Occipital lobe (tissue), 3 donors: ENCODE measurements at places on chromosomes 3 and 15. TPM values are rescaled to one million over a fixed set of nuclear protein-coding genes. Genes with fewer than 3 reads are reported as not detected.

- no peak for DNase-seq
These were observed 180.2 kb downstream of the SEMA6D start for GRCh38 chr15:47897525-47897924.

GRCh38 chr3:107428051-107428858 is 51.0 kb downstream of the CCDC54 start:
- DNase-seq, result no peak

Gene GPR149
- 0.16 TPM for total RNA-seq

DNA sequence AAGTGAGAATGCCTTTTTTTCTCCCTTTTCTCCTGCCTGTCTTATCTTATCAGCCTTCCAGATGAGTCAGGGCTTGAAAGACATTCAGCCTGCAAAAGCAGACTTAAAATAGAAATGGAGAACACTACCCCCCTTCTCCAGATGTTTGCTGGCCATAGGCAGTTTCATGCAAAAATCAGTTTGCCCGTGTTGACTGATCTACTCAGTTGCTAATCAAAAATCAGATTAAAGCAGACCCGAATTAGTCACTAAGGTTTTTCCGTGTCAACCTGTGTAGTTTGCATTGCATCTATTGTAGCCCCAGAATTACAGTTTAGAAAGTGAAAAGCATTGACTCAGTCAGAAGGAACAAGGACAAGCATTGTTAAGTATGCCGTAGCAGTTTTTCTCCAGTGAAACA is 56.2 kb downstream of the IL5RA start:
- DNase-seq, result no peak

DNA sequence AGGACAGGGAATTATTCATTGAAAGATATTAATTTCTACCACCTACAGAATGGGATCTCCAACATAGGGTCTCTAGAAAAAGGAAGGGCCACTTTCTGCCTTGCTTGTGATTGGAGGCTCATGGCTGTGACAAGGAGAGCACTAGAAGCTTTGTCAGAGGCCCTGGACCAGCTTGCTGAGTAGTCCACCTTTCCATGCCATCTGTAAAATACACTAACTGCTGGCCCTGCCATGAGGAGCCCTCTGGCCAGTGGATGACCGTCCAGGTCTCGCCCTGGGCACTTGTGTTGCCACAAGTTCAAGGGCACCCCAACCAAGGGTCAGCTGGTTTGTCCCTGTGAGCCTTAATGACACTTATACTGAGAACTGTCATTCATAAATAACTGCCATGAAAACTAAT is 1.6 kb upstream of the SYNM start:
- DNase-seq, result no peak

- DNase-seq, result no peak
These were observed 2.9 kb downstream of the ADPRH start for GRCh38 chr3:119582178-119582577.

Gene SLC4A7
- 438 TPM for total RNA-seq

Gene ITIH1
- 0.94 TPM for total RNA-seq

DNA sequence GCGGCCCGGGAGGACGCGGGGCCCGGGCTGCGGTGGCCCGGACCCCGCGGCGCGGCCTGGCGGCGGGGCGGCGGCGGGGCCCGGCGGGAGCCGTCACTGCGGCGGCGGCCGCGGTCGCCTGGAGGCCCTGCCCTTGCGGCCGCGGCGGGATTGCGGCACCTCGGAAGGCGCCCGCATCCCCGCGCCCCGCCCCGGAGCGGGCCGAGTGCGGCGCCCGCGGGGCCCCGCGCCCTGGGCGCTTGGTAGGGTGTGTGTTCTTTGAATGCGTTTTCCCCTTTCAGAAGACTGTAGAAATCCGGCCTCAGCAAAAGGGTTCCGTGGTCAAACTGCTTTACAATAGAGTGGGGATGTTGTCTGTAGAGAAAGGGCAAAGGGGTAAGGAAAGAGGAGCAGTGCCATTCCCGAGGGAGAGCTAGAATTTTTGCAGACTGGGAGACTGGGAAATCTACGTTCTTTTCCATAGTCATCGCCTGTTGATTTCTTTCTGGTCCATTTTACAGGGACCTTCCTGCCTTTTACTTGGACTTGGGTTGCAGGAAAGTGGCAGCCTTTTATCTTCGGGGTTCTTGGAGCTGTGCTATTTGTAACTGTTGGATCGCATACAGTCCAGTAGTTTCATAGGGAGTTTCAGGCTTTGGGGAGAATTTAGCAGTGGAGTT is 630 bp downstream of the SNRK start:
- DNase-seq, result no peak

DNA sequence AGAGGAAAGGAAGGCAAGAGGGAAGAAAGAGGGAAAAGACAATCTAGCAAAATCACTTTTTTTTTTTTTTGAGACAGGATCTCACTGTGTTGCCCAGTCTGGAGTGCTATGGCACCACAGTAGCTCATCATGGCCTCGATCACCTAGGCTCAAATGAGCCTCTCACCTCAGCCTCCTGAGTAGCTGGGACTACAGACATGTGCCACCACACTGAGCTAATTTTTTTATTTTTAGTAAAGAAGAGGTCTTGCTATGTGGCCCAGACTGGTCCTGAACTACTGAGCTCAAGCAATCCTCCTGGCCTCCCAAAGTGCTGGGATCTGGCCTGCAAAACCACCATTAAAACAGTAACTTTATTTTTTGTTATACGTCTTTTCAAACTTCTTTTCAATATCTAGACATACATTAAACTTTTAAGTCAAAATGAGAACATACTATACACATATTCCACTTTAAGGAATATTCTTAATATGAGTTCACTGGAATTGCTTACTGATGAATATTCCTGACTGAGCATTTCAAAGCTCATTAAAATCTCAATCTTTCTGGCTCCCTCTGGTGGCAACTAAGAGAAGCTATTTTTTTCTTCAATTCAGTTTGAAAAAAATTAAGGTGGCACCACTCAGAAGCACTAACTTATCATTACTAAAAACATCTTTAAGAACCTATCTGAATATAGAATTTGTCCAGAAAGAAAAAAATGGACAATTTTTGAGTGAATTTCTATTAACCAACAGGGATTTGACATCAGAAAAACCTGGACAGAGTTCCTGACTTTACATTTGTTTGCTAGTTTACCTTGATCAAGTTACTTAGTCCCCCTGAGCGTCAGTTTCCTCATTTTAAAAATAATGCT is 40.9 kb downstream of the UACA start:
- no peak for DNase-seq

- no peak for DNase-seq
These were observed 290.0 kb downstream of the TLE3 start for GRCh38 chr15:69807721-69808120.

Gene TMEM212
- total RNA-seq, result not detected

GRCh38 chr3:69174871-69175737 is 52.7 kb upstream of the LMOD3 start:
- no peak for DNase-seq

GRCh38 chr15:79178594-79178993 is 88.0 kb upstream of the RASGRF1 start:
- DNase-seq, result no peak

DNA sequence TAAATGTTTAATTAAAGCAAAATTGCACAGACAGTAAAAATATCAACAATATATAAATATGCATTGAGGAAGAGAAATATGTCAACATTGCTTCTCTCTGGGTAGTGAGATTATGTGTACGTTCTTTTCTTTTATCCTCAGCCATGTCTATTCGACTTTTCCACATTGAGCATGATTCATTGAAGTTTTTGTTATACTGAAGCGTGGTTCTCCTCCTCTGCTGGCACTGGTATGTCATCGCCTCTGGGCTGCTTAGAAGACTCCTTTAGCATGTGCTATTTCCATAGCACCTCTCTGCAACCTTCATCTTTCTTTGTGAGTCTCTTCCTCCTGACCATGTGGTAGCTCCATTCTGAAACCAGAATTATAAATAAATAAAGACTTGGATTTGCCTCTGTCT is 65.8 kb upstream of the AKAP13 start:
- no peak for DNase-seq

DNA sequence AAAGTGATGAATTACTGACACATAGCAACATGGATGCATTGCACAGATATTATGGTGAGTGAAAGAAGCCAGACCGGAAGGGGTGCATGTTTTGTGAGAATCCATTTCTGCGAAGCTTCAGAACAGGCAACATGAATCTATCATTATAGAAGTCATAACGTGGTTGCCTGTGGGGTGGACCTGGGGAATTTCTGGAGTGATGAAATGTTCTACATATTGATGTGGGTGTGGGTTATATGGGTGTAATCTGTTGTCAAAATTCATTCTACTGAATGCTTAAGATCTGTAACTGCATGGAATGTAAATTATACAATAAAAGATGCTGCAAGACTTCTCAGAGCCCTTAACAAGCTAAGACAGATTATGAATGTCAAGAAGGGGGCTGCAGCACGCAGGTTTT is 25.2 kb upstream of the TSPAN3 start:
- DNase-seq, result no peak

DNA sequence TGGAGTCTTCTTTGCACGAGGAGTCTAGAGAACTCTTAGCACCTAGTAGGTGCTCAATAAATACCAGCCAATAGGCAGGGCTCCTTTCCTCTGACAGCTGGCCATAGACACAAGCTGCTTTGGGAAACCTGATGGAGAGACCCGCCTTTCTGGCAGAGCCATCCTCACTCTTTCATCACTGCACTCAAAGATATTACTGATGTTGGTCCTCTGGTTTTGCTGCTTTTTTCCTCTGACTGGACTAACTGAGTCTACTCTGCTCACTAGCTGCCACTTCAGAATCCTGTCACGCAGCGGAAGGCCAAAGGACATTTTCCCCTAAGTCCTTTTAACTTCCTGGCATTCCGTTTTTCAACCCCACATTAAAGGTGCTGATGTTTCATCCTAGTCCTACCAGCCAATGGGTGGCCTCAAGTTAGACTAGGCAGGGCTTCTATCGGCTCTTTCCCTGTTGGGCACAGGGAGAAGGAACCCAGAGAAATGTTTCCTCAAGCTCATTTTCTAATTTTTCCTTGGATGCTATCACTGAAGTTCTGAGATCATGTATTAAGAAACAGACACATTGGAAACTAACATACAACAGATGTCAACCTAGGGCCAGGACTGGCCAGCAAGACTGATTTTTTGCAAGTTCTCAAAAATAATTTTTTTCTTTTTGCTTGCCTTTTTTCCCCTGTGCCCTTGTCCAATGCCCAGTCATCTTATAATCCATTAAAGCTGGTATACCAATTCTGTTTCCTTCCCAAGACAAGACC is 132.8 kb upstream of the ICE2 start:
- DNase-seq, result no peak

Gene SCG5
- 124 TPM for total RNA-seq

GRCh38 chr15:99102332-99103235 is 2.3 kb upstream of the SYNM start:
- no peak for DNase-seq

- DNase-seq, result no peak
These were observed 2.5 kb downstream of the MYH15 start for GRCh38 chr3:108507902-108508301.

GRCh38 chr3:45337839-45338470 is 50.4 kb upstream of the LARS2 start:
- no peak for DNase-seq

Gene SAMMSON
- total RNA-seq, result 0.47 TPM

GRCh38 chr3:66553441-66554113 is 52.8 kb upstream of the LRIG1 start:
- DNase-seq, result no peak

- no peak for DNase-seq
These were observed 109.3 kb downstream of the ANP32A start for GRCh38 chr15:68711406-68711805.

Gene RAD51
- total RNA-seq, result 0.47 TPM

DNA sequence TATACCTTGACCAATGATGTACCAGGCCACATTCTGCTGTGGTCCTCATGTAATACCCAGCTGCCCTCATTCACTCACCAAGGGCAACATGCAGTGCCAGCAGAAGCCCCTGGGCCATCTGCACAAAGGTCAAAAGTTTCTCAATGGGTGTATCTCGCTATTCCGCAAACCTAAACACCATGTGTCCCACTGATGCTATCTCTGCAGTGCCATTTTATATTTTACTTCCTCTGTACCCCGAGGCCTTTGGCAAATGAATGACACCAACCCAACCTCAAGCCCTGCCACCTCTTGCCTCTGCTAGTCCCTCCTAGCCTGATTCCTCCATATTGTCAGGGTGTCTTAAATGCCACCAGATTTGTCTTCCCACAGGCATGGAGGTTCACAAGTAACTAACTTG is 59.2 kb downstream of the AAGAB start:
- DNase-seq, result no peak

Gene ACOX2
- total RNA-seq, result 0.78 TPM

Gene MYZAP
- total RNA-seq, result 1.1 TPM

Gene MOBP
- 0.94 TPM for total RNA-seq

DNA sequence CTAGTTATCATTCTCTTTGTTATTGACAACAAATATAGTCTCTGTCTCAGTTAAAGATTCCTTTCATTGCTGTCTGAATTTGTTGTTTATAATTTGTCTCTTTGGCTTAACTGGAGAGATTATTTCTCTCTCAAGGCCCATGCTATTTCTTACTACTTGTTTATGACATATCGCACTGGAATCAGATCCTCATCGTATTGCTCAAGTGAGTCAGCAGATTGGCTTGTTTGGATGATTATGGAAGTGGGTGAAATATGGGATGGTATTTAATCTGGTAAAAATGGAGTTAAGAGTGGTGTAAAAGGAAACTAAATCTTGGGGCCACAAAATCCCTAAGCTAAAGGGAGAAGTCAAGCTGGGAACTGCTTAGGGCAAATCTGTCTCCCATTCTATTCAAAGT is 613.1 kb downstream of the SI start:
- DNase-seq, result no peak

DNA sequence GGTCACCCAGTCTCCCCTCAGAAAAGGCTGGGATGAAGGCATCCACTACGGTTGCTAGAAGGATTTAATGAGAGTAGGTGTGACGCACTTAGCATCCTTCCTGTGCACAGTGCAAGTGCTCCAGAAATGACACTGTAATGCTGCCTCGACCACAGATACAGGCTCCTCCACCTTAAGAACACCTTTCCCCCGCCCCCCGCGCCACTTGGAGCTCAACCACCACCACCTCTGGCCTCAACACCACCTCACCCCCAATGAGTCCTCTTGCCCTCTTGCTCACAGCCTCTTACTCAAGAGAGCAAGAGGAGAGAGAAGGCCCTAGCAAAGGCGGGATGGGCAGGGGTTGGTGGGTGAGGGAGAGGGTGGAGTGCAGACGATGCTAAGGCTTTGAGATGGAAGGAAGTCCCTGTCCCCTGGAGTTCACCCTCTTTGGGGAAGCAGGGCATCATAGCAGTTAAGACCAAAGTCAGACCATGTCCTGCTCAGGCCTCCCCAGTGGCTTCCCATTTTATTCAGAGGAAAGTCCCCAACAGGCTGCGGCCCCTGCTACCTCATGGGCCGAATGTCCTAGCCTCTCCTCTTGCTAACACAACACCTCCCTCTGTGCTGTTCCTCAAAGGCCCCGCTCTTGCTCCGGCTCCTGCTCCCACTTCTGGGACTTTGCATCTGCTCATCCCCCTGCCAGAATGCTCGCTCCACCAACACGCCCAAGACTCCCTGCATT is 8.3 kb downstream of the STARD5 start:
- no peak for DNase-seq
